GM19239 (cell line): ENCODE measurements at places on chromosomes 12 and 14.

- no peak for DNase-seq
Measured at GRCh38 chr12:94074216-94074979, 74.0 kb upstream of the PLXNC1 start.

- no peak for DNase-seq
Measured at GRCh38 chr12:108313241-108313605, 25.9 kb downstream of the CMKLR1 start.

DNA sequence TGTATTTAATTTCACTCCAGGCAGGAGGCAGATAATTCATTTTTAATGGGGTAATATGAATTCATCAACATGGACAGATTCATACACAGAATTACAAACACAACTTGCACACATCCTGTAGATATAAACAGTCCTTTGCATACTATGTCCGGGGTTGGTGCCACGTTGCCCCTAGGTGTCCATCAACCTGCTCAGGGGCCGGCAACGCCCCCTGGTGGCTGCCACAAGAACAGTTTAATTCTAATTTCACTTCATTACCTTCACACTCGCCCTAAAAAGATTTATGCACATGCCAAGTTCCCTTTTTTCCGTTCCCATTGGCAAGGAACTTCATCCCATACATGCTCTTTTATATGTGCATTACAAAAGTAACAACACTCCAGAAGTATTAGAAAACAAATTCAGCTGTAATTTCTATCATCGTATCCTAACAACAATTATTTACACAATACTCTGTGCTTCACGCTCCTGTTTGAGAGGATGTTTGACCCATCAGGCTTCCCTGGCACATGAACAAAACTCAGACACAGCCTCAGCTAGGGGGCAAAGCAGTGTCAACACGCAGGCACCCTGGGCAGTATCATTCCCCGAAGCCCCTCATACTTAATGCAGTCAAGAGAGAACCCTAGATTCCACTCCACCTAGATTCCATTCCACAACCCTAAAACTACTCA is 15.5 kb downstream of the MANSC1 start:
- peak; percentile 56 for DNase-seq

GRCh38 chr12:22064968-22065367 is 18.9 kb downstream of the CMAS start:
- DNase-seq: no peak

- DNase-seq: no peak
Measured at GRCh38 chr14:90451443-90451842, 54.6 kb downstream of the CALM1 start.

- DNase-seq: no peak
Measured at GRCh38 chr14:66240105-66240504, 246.1 kb upstream of the CCDC196 start.

DNA sequence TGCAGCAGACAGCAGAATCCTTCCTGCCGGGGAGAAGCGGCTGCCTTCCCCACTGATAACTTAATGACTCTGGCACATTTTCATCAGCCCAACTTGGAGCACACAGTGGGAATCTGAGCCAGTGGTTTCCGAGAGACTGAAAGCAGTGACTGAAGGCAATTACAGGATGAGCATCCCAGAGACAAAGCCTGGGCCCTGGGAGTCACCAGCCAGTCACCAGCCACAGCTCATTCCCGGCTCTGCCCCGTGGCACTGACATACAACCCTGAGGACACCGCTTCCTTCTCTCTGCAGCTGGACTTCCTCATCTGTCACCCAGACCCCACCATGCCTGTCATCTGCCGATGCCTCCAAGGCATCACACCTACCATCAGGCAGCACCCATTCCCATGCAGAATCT is 192.3 kb downstream of the DPF3 start:
- DNase-seq: no peak

DNA sequence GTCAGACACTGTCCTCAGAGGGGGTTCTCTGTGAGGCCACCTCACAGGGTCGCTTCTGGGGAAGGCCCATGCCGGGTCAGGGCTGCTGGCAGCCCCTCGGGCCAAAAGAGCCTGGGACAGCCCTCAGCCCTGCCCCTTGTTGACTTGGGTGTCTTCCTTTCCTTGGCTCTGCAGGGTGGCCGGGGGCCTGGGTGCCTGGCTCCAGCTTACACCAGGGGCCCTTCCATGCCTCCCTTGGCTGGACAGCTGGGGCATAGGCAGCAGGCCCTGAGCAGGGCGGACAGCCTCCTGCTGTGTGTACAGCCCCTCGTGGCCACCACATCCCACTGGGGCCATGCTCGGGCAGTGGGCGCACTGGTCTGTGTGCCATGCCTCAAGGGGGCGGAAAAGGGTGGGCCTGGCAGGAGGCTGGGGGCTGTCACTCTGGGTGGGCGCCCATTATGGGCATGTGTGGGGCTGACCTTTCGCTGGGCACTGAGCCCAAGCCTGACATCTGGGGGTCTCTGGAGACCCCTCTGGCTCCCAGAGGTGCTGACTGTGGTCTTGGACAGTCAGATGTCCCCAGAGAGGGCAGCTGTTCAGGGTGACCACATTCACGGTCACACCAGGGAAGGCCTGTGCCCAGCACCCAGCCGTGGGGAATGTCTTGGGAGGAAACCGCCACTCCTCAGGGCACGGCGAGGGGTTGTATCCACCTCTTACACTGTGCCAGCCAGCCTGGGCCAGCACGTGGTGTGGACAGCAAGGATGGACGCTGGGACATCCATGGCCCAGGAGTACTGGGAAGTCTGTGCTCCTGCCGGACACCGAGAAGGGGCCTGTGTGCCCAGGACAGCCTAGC is 313.3 kb downstream of the TMEM121 start:
- no peak for DNase-seq

DNA sequence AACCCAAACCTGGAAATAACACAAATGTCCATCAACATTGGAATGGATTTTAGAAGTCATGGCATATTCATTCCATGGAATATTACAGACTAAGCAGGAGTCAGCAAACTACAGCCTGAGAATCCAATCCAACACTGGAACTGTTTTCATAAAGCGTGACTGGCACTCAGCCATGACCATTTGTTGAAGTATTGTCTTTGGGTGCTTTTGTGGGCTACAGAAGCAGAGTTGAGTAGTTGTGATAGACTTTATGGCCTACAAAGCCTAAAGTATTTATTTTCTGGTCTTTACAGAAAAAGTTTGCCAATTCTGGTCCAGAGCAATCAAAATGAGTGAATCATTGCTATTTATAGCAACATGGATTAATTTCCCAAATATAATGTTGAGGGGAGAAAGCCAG is 34.5 kb upstream of the FRS2 start:
- DNase-seq: no peak

DNA sequence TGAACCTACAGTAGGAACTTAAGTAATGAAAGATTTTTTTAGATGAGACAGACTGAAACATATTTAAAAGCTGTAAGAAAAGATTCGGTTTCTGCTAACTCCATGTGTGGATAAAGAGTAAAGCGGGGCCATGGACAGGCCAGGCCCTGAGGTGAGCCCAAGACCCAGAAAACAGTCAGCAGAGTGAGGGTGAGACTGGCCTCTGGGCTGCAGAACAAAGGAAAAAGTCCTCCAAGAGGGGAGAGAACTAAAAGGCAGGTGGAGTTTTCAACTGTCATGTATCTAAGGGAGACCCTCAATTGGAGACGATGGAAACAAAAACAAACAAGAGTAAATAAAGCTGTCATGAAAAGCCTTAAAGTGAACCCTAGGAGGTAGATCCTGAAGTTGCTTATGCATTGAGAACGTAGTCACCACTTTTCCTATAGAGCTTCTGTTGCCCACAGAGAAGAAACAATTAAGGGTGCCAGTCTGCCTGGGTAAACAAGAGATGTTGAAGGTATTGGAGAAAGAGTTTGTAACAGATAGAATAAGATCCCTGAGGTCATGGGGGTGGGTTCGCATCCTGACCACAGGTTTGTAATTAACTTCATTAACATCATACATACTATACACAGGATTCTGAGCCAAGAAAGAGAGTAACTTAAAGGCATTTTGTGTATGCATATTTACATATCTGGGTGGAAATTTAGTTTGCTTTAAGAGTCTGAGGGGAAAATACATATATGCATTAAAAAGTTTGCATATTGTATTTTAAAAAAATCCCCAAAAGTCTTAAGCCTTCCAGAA is 268.7 kb upstream of the PDE3A start:
- DNase-seq: no peak

DNA sequence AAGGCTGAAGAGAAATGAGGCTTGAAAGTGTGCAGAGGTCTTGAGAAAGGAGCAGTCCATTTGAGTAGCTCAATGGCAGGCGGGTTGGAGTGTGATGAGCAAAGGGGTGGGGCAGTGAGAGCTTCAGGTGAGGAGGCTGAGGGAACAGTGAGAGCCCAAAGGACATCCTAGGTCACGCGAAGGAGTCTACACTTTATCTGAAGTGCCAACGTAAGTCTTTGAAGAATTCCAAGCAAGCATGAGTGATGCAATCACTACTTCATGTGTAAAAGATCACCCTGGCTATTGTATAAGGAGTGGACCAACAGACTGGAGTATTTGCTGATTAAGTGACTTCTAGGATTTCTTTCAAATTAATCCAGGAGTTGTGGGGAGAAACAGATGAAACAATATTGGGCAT is 159.9 kb upstream of the HIF1A start:
- DNase-seq: no peak

DNA sequence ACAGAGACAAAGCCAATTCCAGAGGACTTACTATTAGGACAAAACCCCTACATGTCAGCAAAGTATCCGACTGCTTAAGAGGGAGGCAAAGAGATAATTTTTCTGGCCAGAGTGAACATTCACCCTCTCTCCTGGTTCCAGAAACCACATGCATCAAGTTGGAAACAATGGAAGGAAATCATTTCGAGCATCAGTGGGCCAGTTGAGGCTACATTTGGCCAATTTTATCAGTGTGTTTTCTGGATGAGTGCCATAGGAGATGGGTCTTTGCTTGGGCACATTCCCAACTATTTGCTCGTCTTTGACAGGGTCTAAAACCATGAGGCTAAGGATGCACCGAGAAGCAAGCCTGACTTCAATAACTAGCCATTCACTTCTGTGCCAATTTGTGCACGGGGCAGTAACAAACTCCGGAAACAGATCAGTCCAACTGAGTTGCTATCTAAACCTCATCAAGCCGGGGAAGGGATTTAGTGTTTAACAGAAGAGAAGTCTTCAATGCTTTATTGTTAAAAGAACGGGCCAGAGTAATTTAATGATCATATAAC is 17.4 kb downstream of the EGLN3 start:
- no peak for DNase-seq

GRCh38 chr14:56208520-56208919 is 90.3 kb downstream of the PELI2 start:
- DNase-seq: no peak
